ENCODE measurements at places on chromosomes 16 and 17. TPM values are rescaled to one million over a fixed set of nuclear protein-coding genes. Genes with fewer than 3 reads are reported as not detected.

Gene C16orf54
- 9.1 TPM for total RNA-seq

Gene ZNF385C
- 0.34 TPM for total RNA-seq

Gene SLFN12
- 27.4 TPM for total RNA-seq

Gene SLC6A2
- total RNA-seq: 0.26 TPM

Gene PTX4
- 0.25 TPM for total RNA-seq

Gene ALOX15B
- total RNA-seq: 3.4 TPM

Gene SMCR8
- total RNA-seq: 17.4 TPM

Gene SCARF1
- total RNA-seq: 39.7 TPM

Gene ASGR2
- 1.6 TPM for total RNA-seq

Gene TBC1D3C
- not detected for total RNA-seq

Gene TPSG1
- 2.9 TPM for total RNA-seq

Gene KLHL10
- total RNA-seq: not detected

Gene MPP2
- 1.1 TPM for total RNA-seq

Gene TIMP2
- total RNA-seq: 95.6 TPM

Gene SLC52A1
- total RNA-seq: 0.54 TPM

Gene COX10
- total RNA-seq: 13.9 TPM

Gene TTYH2
- total RNA-seq: 7.5 TPM

Gene JPH3
- total RNA-seq: 0.68 TPM

Gene G6PC1
- not detected for total RNA-seq

Gene ZNF205
- 9.8 TPM for total RNA-seq

Gene DHX58
- 28.6 TPM for total RNA-seq
